ENCODE measurements at places on chromosomes 4 and X.

DNA sequence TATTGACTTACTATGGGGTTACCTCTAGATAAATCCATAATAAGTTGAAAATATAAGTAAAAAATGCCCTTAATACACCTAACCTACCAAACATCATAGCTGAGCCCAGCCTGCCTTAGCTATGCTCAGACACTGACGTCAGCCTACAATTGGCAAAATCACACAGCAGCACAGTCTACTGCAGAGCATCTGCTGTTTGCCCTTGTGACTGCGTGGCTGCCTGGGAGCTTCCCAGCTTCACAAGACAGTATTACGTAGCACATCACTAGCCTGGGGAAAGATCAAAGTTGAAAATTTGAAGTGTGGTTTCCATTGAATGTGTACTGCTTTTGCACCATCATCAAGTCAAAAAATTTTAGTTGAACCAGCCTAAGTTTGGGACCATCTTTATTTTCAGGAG lies 8.8 kb downstream of the HTT-AS start:
- DNase-seq, result no peak

- no peak for DNase-seq
These were observed 609.3 kb upstream of the IGFBP7 start for GRCh38 chr4:57719456-57719855.

DNA sequence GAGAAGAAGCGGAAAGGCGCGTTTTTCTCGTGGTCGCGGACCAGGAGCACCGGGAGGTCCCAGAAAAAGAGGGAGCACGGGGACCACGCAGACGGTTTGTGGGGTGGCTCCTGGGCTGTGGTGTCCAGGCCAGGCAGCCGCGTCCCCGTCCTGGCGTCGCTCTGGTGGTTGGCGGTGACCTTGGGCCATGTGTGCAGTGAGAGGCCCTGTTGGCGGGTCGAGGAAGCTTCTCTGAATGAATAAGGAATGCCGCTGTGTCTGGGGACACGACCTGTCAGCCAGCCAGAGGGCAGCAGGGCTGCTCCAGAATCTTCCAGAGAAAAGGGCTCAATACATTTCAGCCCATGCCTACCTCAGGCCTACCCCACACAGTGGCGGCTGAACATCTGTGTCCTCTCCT lies 24.3 kb upstream of the HGFAC start:
- DNase-seq, result no peak

DNA sequence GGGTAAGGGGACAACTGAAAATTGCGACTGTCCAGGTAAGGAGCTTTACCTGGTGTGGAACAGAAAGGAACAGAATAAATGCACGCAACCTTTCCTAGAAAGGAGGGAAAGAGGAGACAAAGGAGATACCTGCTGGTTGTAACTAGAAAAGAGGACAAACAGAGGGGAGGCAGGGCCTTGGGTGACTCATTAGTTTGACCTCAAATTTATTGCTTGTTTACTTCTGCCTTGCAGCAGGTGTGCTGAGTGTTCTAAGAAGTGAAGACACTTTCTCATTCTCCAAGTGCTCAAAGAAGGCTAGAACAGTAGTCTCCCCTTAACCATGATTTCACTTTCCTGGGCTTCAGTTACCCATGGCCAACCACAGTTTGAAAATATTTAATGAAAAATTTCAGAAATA lies 123.1 kb upstream of the BOD1L1 start:
- DNase-seq, result no peak

- no peak for DNase-seq
These were observed 37.7 kb upstream of the OCIAD2 start for GRCh38 chr4:48944252-48944651.

DNA sequence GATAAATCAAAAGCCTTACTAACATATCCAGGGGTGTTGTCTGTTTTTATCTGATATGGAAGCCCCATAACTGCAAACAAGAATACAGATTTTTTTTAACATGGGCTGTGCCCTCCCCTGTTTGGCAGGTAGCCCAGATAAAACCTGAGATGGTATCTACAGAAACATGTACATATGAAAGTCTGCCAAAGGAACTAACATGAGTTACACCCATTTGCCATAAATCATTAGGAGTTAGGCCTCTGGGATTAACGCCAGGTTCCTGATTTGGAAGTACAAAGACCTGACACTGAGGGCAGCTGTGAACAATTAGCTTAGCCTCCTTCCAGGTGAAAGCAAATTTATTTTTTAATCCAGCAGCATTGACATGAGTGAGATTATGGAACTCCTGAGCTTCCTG lies 264.3 kb downstream of the TECRL start:
- no peak for DNase-seq

- no peak for DNase-seq
These were observed 50.8 kb downstream of the HTRA3 start for GRCh38 chr4:8320386-8320750.

- DNase-seq, result no peak
These were observed 1111.0 kb upstream of the AGA start for GRCh38 chr4:178553201-178553600.

DNA sequence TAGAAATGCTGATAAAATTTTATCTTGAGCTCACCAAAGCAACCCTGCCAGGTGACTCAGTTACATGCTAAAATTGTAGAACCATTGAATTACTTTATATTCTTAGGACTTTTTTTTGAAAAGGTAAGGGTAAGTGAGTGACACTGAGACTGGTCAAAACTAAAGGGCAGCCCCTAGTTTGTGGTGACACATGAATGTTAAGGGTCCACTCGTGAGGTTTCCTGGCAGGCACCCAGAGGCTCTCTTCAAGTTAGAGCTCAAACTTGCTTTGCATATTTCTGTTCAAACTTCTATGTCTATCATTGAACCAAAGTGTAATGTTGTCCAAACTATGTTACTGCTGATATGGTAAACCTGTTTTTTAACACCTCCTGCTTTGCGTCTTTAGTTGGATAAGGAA lies 30.5 kb downstream of the TMPRSS11D start:
- DNase-seq, result no peak

GRCh38 chr4:156710365-156711192 lies 261.0 kb downstream of the PDGFC start:
- DNase-seq, result no peak

DNA sequence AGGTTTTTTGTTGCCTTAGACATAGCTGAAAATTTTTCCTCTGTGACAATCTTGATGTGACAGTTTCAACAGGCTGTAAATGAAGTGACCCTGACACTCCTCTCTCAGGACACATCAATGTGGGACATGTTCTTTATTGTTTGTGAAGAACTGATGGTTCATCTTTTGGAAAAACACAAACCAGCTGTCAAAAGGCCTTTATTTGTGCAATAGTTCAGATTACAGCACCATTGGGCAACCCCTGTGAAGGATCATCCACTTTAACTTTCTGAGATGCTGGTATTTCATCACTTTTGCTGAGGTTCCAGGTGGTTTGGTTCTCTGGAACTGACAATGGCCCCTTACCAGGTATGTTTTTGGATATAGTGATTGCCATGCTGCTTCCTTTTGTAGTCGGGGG lies 40.3 kb downstream of the OSTC start:
- no peak for DNase-seq

GRCh38 chrX:124502166-124502565 lies 155.8 kb downstream of the SH2D1A start:
- no peak for DNase-seq

GRCh38 chrX:132883358-132883915 lies 75.0 kb downstream of the HS6ST2 start:
- DNase-seq, result no peak

- DNase-seq, result no peak
These were observed 46.0 kb downstream of the FNIP2 start for GRCh38 chr4:158814636-158815330.

DNA sequence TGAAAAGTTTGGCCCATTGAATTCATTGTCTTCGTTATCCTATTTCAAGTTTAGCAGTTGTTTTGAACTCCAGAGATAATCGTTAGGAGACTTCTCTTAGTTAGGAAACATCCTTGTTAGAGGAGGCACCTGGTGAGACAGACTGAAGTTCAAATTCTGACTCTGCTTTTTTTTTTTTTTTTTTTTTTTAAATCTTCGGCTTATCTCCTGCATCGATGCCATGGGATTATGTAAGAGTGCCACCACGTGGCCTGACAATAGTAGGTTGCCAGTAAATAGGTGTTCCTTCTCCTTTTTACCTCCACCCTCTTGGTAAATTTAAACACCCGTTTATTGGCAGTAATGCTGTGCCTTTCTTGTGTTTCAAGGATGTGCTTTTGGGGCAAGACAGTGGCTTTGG lies 149.3 kb downstream of the SOWAHB start:
- DNase-seq, result no peak

- DNase-seq, result no peak
These were observed 31.2 kb downstream of the PJA1 start for GRCh38 chrX:69133921-69134542.
